ENCODE measurements at places on chromosomes 7 and 10.
A peak's percentile ranks its signal among the peaks of the same experiment; 100 is the strongest.

DNA sequence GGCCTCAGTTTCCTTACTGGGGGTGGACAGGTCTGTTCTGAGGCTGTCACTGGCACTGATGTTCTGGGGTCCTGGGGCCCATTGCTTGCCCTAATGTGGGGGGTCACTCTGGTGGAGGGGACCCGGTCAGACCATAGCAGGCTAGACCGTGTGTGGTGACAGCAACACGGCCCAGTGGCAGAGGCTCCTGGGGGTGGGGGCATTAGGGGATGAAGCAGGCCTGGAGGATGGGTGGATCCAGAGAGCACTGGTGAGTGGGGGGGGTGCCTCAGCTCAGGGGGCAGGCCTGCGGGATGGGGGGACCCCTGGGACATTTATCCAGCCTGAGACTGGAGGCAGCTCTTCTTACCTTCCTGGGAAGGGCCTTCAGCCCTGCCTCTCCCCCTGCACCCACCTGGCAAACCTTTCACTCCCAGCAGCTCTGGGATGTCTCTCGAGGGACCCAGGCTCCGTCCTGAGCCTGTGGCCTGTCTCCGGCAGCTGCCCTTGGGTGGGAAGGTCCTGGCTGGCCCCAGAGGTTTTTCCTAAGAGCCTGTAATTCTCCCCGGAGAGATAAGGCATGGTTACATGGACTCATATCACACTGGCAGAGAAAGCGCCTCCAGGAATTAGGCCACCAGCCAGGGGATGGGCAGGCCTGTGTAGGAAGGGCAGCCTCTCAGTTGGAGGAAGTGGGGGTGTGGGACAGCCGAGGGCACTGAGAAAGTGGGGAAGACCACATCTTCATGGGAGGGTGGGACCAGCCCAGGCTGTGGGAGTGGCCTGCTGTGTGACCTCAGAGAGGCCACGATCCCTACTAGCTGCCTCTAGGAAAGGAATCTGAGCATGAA, 147.7 kb downstream of the UBE2H start:
- no peak for DNase-seq

GRCh38 chr10:121594623-121595350, 3.5 kb downstream of the FGFR2 start:
- no peak for DNase-seq

GRCh38 chr7:67371429-67372305, 375.0 kb downstream of the TYW1 start:
- peak; percentile 25 for DNase-seq

DNA sequence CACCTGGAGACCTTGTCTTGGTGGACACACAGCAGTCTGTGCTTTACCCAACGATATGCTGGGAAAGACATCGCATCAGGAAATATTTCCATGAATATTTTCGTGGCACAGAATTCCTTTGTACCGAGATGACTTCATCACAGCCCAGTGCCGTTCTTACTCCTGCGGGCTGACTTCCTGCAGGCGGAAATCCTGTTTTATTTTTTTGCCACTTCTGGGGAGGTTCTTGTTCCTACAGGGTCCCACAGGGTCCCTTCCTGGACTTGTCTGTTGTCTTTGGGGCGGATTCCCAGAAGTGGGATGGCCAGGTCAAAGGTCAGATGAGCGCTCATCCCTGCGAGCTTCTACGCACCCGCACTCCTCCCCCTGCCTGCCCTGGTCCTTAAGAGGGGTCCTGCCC, 86.5 kb downstream of the DNAJB6 start:
- DNase-seq: no peak

DNA sequence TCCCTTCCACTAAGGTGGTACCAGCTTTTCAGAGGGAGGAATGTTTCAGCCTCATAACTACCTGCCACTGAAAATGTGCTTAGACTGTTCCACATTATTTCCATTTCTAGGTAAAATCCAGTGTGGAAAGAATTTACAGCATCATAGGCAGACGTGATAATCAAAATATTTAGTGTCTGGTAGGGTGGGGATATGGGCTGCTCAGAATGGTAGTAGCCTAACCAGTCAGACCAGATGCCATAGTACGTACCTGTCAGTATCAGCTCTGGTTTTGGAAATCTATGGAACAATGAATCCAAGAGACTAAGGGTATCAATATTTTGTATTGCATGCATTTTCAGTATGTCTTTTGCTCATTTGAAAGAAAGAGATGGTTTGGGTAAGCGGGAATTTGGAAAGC, 76.8 kb upstream of the APBB1IP start:
- no peak for DNase-seq

DNA sequence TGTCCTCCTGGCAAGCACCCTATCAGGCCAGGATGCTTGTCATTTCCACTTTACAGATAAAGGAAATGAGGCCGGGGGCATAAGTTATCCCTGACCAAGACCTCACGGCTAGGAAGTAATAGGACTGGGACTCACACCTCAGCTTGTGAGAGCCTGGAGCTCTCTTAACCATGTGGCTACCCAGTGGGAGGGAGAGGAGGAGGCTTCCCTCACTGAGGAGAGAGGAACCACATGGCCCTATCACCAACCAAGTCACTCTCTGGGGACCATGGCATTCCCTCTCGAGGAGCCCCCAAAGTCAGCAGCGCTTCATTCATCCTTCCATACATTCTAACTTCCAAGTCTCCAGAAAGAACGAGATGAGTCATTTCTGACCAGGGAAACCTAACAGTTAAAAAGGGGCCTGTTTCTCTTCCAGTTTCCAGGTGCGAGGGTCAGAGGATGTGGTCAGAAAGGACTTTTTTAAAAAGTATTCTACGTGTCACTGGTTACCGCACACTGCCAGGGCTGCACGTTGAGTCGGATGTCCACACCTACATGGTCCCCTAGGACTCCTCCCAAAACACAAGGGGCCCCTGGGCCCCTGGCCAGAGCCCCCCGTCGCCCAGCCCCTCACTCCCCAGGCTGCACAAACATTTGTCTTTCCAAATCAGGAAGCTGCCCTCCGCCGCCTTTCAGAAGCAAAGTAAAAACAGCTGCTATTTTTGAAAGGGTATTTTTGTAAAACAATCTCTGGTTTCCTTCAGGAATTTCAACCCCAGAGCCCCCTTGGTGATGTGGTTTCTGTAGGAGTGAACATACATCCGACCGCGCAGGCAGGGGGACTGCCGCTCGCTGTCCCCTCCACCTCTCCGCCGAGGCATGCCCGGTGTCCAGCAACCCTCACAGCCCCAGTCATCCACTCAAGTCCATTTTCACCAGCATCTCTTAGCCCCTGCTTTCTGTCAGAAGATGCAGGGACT, 128.2 kb upstream of the CHST15 start:
- DNase-seq: no peak

GRCh38 chr7:10221084-10221483, 752.6 kb upstream of the PHF14 start:
- DNase-seq: no peak

DNA sequence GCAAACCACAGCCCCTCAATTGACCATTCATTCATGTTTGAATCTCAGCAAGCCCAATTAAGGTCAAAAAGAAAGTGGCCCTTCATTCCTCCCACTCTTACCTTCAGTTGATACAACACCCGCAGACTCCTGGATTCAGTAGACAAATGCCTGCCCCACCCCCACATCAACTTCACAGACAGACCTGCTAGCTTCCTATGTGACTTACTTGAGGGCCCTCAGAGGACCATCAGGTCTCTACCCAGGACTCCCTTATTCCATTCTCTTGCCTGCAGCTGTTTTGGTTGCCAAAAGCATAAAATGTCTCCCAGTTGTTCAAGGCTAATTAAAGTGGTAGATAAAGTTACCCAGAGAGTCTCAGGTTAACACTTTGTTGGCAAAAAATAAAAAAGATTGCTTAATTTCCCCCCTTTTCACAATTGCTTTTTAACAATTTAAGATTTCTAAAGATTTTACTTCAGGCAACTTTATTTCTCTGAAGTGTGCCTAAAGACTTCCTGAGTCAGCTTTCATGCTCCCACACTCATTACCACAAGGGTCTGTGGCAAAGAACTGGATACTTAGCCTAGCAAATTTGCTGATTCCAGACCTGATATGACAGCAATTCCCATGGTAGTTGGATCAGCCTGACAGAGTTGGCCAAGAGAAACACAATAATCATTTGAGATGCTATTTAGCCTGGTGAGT, 3.3 kb upstream of the MTERF1 start:
- no peak for DNase-seq

GRCh38 chr10:68813559-68813958, 13.8 kb upstream of the STOX1 start:
- no peak for DNase-seq

- DNase-seq: no peak
Observed at GRCh38 chr10:70784471-70784870, 706 bp downstream of the TBATA start.

DNA sequence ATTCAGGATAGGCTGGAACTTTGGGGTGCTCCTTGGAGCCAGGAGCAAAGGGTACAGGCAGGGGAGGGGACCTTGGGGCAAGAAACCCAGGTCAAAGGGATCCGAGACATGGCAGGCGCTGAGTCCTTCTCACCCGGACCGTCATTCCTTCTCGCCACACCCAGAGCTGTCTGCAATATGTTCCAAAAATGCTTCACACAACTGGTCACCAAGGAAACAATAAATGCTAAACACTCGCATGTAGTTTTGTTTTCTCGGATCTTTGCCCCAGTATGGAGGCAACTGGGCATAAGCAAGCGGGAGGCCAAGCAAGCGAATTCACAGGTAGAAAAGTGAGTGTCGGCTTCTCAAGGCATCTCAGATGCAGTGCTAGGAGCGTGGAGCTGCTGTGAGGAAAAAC, 80.8 kb downstream of the PIP4K2A start:
- no peak for DNase-seq

- DNase-seq: no peak
Observed at GRCh38 chr10:28890121-28890950, 213.0 kb downstream of the BAMBI start.

DNA sequence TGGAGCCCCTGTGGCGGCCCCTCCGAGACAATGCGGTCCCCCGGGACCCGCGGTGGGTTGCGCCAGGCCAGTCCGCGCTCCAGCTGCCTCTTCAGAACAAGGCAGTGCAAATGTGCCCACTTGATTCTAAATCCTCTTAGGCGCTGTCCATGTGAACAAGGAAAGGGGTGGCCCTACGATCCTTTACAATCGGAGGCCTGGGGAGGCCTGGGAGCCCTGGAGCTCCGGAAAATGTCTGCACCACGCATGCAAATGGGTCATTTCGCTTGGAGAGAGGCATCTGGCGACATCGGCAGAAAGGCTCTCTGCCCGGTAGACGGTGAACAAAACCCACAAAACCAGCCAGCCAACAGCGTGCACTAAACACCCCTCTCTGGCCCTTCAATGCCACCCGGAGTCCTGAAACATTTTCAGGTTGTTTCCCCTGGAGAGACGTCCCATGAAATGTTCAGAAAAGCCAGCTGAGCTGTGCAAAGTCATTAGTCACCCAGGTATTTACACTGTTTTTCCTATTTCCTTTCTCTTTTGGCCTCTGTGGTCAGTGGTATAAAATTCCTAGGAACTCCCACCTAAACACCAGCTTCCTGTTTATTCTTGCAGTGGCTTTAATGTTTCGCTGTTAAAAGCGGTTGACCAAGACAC, 102.8 kb upstream of the ZNF438 start:
- DNase-seq: no peak

DNA sequence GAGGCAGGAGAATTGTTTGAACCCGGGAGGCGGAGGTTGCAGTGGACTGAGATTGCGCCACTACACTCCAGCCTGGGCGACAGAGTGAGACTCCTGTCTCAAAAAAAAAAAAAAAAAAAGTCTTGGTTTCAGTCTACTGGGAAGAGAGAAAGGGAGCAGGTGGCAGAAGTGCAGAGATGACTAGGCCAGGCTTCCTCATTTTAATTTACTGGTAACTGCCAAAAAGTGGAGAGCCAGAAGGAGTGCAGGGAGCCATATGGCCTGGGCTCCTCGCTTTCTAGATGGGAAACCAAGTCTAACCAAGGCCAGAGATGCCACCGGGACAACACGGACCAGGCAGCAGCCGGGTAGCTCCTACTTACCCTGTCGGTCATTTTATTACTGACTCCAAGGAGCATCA, 12.2 kb downstream of the SEPHS1 start:
- DNase-seq: no peak

DNA sequence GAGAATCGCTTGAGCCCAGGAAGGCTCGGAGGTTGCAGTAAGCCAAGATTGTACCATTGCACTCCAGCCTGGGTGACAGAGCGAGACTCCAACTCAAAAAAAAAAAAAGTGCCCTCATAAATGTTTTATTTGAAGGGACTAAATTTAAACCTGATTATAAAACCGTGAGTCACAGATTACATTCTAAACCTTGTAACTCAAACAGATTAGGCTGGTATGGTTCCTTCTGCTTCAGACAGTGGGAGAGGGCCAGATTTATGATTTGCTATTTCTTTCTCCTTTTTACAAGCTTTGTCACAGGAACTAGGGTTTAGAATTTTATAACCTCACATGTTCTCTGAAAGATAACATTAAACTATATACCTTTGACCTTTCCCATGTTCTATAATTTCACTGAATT, 801.2 kb upstream of the ZWINT start:
- DNase-seq: no peak

DNA sequence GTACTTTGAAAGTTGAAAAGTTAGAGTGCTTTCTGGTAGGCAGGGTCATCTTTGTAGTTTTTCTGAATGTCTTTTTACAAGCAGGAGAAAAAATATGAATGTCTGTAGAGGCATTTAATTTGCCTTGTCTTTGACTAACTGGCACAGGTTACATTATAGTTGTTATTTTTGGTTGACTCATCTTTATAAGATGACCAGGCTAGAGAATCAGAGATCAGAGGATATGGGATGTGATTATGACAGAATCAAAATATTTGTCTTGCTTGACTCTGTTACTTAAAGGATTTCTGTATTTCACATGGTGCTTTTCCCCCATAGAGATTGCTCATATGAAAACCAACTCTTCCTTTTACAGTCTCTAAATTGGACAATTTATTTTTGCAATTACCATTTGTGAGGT, 2.4 kb downstream of the ZMYND11 start:
- no peak for DNase-seq

DNA sequence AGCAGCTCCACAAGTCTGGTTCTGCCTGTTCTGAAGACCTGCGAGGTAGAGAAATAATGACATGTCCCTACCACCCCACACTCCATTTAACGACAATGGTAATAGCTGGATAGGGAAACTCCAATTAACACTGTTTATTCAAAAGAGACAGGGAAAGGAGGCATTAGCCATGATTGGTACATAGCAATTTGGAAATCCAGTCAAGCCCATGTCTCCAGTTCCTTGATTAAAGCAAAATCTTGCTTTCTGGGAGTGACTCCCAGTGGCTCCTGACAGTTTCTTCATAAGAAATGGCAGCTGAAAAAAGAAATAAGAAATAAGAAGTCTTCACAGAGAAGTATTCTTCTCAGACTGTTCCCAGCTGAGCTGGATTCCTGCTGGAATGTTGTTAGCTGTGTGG, 140.7 kb upstream of the LYZL2 start:
- no peak for DNase-seq

DNA sequence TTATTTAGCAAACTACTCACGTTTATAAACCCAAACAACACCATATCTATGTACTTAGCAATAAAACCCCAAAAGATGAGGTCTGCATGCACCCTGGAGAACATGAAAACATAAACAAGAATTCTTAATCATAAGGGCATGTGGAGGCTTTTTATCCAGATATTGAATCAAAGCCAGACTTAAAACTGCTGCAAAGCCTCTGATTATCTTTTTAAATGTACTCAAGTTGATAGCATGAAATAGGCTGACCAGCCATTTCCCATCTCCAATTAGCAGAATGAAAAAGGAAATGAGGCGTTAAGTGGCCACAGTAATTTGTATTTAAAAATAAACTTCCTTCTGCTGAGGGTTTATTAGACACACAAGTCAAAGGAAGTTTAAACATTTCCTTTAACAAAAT, 48.3 kb downstream of the ITIH5 start:
- no peak for DNase-seq

Measured in stimulated activated CD4-positive, alpha-beta T cell treated with anti-CD3 and anti-CD28 coated beads, Interleukin-12 subunit alpha, Interleukin-12 subunit beta, amount 100 ng/mL, for 4 hours (primary cell).